NK-92 treated with Interleukin-12 subunit alpha and Interleukin-12 subunit beta, amount 100 ng/mL, for 24 hours (cell line): ENCODE measurements at places on chromosomes 12 and 14.

DNA sequence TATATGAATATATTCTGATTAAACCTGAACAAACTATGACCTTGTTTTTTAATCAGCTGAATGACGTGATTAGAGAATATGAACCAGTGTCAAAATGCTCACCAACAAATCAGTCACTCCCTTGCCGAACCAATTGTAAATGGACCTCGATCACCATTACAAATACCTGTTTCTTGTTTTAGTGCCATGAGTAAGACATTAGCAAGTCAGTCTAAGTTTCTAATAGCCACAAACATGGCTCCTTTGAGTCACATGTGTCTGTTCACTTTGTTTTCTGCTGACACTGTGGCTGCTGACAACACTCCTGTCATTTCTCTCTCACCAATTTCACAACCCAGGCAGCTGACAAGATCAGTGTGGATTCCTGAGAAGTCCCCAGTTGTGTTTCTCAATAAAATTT lies 286.2 kb upstream of the MDGA2 start:
- no peak for DNase-seq

DNA sequence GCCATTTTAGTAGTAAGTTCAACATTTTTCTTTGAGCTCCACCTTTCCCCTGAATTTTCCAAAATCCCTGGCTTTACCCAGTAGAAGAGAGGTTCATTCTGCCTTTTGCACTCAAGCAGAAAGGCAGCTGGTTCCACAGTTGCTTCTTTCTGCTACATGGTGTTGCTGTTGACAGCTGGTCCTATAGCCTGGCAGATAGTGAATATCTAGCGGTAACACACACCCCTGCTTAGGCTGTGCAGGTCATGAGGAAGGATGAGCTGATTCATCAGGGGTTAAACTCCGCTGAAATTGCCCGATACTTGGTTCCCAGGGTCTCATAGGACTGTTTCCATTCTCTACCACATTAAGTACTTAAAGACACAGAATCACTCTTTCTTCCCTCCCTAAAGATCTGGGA lies 62.4 kb downstream of the PUS7L start:
- no peak for DNase-seq

GRCh38 chr12:108181095-108181454 lies 52.0 kb downstream of the WSCD2 start:
- DNase-seq = no peak

GRCh38 chr14:77314043-77314442 lies 6.6 kb downstream of the POMT2 start:
- no peak for DNase-seq

DNA sequence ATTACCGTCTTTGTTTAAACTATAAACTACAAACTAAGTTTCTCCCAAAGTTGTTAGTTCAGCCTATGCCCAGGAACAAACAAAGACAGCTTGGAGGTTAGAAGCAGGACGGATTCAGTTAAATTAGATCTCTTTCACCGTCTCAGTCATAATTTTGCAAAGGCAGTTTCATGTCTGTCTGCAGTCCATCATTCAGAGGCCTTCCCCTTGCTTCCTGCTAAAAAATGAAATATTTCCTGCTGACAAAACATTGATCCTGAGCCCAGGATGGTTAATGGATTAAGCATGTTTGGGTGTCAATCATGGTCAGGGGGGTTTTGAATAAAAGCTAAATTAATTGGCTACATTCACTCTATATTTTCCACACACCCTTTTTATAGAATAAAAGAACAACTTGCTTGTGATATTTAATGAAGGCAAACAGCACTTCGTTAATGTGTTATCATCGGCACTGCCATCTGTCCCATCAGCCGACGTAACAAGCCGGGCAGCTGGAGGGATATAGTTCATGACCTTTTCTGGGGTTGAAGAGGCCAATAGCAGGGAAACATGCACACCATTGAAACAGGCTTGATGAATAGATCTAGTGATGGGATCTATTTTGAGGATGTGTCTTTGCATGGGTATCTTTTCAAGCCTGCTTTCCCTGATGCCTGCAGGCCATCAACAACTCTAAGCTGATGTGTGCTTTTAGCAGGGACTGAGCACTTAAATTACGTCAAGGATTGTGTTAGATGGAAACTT lies 521.3 kb upstream of the TMEM132C start:
- no peak for DNase-seq

DNA sequence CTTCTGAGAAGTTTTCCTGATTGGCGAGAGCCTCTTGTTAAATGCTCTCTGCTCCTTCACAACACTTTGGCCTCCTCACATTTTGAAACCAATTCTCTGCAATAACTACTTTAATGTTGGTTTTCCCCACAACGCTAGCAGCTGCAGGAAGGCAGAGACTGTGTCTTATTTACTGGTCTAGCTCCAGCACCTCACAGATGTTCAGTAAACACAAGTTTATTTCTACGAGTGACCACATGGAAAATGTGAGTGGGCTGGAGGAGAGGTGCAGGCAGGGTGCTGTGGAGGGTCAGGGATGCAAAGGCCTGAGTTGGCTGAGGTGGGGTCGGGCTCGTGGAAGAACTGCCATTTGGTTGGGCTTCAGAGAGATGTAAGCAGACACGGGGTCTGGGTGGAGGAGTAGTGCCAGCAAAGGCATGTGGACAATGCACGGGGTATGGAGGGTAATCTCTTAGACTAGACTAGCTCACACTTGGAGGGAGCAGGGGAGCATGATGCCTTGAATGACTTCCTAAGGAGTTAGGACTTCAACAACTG lies 117.4 kb upstream of the RTL1 start:
- no peak for DNase-seq

GRCh38 chr14:92920001-92920400 lies 2.9 kb upstream of the CHGA start:
- no peak for DNase-seq

DNA sequence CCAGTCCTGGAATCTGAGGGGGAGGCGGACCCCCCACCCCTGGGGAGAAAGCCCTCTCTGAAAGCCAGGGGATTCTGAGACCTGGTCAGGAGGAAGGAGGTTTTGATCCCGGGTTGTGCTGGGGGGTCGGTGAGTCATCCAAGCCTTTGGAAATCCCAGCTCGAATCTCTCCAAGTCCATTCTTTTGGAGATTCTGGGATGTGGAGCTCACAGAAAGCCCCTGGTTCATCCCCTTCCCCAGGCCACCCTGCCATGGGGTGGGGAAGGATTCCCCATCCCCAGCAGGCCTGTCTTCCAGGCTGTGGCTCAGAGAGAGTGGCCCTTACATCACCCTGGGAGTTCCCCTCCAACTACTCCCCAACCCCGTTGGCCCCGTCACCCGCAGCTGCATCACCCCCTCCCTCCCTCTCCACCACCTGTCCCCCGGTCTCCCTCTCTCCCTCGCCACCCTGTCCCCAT lies 14.3 kb downstream of the EXOC3L4 start:
- peak; percentile 22 for DNase-seq

DNA sequence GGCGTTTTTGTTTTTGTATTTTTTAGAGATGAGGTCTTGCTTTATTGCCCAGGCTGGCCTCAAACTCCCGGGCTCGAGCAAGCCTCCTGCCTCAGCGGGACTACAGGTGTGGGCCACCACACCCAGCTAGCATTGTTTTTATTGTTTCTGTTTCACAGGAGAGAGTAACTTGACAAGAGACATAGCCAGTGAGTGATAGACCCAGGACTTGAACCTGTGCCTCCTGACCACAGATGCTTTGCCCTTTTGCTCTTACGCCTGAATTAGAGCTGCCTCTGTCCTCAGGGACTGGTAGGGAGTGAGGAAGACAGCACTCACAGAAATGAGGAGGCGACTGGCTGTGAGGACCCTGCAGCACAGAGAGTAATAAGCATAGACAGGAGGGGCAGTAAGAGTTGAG lies 2.3 kb downstream of the EVL start:
- no peak for DNase-seq

- DNase-seq = no peak
Measured at GRCh38 chr12:29104516-29104915, 44.6 kb upstream of the FAR2 start.

- no peak for DNase-seq
Measured at GRCh38 chr14:106610691-106611090, 1084.3 kb downstream of the TMEM121 start.

- DNase-seq = no peak
Measured at GRCh38 chr12:17928708-17929366, 161.2 kb downstream of the RERGL start.

DNA sequence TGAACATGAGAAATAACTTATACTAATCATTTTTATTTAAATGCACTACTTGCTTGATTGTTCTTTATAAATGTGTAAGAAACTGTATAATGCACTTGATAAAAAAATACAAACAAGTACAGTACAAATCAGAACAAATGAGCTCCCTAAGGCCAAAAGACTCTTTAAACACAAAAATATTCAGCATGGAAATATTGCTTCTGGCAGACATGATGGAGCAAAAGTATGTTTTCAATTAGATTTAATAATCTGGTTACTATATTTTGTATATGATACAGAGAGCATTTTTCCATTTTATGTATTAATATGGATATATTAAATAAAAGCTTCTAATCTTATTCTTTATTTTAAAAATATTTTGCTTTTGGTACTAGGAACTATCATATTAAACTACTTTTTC lies 800.2 kb upstream of the LRFN5 start:
- DNase-seq = no peak

GRCh38 chr12:107027636-107028053 lies 40.7 kb upstream of the MTERF2 start:
- DNase-seq = no peak

DNA sequence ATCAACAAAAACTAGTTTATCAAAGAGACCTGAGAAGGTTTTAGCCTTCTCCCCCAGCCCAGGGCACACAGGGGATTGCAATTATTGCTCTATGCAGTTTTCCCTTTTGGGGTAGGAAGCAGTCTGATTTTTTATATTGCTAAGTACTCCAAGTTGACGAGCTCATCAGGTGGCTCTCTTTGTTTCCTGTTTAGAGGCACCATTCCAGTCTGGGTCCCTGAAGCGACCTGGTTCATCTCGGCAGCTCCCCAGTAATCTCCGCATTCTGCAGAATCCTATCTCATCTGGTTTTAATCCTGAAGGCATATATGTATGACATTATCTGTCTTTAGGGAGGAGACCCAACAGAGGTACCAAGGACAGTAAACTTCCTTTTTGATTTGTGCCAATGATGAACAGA lies 56.3 kb downstream of the BHLHE41 start:
- DNase-seq = no peak

- no peak for DNase-seq
Measured at GRCh38 chr14:70265422-70265821, 76.7 kb upstream of the SLC8A3 start.

DNA sequence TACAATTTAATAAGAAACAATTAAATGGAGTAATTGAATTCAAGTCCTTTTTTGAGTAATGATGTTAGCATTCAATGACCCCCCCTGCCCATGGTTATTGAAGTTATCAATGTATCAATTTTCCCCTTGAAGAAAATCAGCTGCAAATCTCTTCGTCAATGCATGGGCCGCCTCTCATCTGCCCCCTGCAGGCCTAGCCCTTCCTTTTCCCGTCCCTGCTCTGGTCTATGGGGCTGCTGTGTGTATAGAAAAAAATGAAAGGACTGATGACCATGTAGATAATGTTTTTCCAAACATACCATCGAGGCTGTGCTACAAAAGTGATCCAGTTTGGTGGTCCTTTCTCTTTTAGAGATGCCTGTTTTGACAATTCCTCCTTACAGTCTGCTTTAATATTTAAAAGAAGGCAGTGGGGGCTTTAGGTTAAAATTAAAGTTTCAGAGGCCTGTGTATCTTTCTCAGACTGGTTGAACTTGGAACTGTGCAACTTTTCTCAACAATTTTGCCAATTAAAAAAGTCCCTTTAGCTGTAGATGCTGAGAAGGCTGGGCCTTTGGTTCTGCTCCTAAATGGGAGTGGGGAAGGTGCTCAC lies 98.4 kb downstream of the APAF1 start:
- DNase-seq = no peak

- DNase-seq = no peak
Measured at GRCh38 chr12:52527121-52527800, 7.1 kb upstream of the KRT5 start.

GRCh38 chr12:66491853-66492252 lies 187.0 kb downstream of the GRIP1 start:
- no peak for DNase-seq

DNA sequence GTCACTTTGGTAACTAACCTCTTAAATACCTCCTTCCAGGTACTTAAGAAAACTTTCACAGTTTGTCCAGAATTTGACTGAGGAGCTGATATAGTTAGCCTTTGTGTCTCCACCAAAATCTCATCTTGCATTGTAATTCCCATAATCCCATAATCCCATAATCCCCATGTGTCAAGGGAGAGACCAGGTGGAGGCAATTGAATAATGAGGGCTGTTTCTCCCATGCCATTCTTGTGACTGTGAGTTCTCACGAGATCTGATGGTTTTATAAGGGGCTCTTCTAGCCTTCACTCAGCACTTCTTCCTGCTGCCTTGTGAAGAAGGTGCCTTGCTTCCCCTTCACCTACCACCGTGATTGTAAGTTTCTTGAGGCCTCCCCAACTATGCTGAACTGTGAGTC lies 7.8 kb upstream of the NOVA1 start:
- no peak for DNase-seq

- DNase-seq = no peak
Measured at GRCh38 chr12:57590479-57590863, 521 bp upstream of the PIP4K2C start.

DNA sequence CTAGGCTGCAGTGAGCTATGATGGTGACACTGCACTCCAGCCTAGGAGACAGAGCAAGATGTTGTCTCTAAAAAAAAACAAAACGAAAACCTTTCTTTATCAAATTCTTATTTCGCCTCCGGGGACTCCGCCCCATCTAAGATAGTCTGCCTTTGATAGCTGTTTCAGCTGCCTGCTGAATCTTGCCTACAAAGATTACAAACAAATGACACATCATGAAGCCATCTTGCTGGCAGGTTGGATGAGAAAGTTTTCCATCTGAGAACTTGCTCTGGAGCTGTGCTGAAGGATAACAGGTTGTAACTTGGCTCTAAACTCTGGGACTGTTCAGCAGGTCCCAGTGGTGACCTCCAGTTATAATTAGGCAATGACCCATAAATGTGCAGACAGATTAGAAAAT lies 41.8 kb upstream of the AEBP2 start:
- DNase-seq = no peak

DNA sequence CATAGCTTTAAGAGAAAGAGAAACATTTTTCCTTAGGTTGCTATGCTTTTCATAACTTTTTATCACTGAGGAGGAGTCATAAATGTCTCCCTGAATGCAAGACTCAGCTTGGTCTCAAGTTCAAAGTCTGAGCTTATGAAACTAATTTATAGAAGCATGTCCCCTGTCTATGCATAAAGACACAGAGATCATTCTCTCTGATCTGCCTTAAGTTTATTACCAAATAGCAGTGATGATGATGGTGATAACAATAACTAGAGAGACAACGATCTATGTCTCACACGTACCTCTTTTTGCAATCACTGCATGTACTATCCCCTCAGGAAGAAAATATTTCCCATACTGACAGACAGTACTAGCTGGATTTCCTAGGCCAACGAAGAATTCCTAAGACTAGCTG lies 266.4 kb upstream of the G2E3 start:
- DNase-seq = no peak

DNA sequence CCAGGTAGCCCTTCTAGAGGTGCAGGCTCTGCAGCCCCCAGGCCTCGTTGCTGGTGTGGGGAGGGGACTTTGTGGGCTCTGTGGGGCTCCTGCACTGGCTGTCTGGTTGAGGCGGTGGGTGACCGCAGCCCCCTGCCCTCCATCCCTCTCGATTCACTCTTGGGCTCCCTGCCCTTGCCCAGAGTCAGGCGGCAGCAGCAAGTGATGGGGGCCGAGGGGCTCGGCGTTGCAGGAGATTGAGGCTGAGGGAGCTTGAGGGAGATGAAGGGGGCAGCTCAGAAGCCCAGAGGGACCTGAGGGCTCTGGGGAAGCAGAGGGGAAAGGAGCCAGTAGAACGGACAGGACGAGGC lies 9.5 kb upstream of the LRTM2 start:
- no peak for DNase-seq

GRCh38 chr12:12405882-12406281 lies 49.0 kb downstream of the BORCS5 start:
- DNase-seq = no peak
